Stimulated activated CD4-positive, alpha-beta T cell treated with anti-CD3 and anti-CD28 coated beads, Interleukin-12 subunit alpha, Interleukin-12 subunit beta, amount 100 ng/mL, for 4 hours (primary cell): ENCODE measurements at places on chromosomes 12 and 14.
A peak's percentile ranks its signal among the peaks of the same experiment; 100 is the strongest.

DNA sequence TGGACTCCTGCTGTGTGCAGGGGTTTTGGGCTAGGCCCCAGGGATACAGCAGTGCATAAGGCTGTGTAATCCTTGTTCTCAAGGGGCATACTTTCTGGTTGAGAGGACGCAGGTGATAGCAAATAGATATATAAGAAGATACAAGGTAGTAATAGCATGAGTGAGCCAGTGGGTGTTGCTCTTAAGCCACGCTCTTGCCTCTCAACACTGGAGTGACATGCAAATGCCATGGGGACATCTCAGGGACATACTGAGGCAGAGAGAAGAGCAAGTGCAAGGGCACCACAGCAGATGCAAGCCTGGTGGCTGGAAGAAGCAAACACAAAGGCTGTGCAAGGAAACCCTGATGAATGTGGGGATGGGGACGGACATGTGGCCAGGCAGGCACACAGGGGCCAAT lies 223.3 kb downstream of the CHST11 start:
- DNase-seq = no peak

GRCh38 chr14:56808383-56809269 lies 1.7 kb downstream of the OTX2 start:
- no peak for DNase-seq

- DNase-seq = no peak
Observed at GRCh38 chr14:81523616-81524015, 10.0 kb downstream of the SEL1L start.

DNA sequence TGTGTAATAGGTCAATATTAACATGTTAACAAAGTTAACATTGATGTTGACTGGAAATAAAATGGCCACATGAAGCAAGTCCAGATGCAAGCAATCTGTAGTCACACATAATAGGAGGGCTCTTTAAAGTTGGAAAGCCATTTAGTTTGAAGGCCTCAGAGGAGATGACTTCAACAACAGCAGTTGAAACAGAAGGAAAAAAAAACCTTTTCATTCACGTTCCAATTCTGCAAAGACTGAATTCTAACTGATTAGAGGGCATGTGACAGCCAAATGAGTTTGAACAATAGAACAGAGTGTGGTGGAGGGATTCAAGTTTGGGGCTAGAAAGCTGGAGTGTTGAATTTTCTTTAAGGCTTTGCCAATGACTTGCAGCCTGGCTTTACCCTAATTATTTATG lies 41.5 kb upstream of the DAAM1 start:
- no peak for DNase-seq

- no peak for DNase-seq
Observed at GRCh38 chr12:104637604-104638003, 180.9 kb downstream of the CHST11 start.

DNA sequence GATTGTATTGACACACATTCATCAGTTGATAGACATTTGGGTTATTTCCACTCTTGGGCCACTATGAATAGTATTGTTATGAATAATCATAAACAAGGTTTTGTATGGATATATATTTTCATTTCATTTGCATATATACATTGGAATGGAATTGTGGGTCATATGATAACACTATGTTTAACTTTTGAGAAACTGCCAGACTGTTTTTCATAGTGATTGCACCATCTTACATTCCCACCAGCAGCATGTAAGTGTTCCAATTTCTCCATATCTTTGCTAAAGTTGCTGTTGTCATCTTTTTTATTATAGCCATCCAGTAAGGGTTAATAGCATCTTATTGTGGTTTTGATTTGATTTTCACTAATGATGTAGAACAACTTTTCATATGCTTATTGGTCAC lies 198.5 kb upstream of the PPFIA2 start:
- no peak for DNase-seq

- no peak for DNase-seq
Observed at GRCh38 chr12:11798006-11798708, 148.7 kb downstream of the ETV6 start.

GRCh38 chr14:34204774-34205173 lies 253.9 kb upstream of the EGLN3 start:
- DNase-seq = no peak

DNA sequence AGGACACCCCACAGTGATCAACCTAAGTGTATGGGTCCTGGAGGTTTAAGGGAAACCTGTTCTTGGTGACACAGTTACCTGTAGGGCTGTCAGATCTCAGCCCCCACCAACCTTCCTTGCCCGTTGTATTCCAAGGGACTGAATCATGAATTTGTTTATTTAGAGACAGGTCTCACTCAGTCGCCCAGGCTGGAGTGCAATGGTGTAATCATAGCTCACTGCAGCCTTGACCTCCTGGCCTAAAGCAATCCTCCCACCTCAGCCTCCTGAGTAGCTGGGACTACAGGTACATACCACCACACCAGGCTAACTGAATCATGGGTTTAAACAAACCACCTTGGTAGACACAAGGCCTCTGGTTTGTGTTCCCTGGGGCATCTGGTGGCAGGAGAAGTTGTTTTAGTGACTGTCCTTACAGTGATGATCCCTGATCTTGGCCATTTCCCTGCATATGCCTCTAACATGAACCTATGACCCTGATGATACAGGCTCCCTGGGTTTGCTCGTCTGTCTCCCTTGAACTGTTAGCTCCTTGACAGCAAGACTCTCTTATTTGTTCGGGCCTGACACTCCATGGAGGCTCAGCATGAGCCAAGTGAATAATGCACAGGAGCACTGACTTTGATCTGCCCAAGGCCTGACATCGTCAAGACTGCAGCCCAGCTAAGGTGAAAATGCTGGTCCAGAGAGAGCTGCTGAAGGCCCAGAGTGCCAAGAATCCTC lies 47.9 kb downstream of the PITPNM2 start:
- DNase-seq = no peak

- no peak for DNase-seq
Observed at GRCh38 chr12:12976366-12976765, 23.7 kb downstream of the HEBP1 start.

GRCh38 chr12:9951026-9951675 lies 19.0 kb upstream of the CLEC2A start:
- peak; percentile 2 for DNase-seq

GRCh38 chr14:101176535-101177205 lies 273.1 kb upstream of the RTL1 start:
- no peak for DNase-seq

DNA sequence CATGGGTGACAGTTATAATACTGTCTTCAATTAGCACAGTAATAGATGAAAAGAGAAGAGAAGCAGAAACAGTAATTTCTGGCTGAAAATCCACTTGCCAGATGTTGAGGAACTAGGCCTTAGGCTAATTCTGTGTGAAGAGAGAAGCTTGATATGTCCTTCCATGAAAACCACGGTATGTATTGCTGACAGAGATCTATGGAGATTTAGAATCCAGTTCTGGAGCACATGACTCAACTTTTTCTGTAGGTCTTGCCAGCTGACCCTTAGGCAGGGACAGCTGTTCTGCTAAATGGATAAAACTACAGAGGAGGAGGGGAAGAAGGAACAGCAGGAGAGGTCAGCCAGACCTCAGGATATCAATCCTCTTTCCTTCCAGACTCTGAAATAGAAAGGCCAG lies 211.5 kb downstream of the PRKD1 start:
- DNase-seq = no peak

GRCh38 chr12:6416596-6416995 lies 28.2 kb upstream of the CD27 start:
- no peak for DNase-seq

DNA sequence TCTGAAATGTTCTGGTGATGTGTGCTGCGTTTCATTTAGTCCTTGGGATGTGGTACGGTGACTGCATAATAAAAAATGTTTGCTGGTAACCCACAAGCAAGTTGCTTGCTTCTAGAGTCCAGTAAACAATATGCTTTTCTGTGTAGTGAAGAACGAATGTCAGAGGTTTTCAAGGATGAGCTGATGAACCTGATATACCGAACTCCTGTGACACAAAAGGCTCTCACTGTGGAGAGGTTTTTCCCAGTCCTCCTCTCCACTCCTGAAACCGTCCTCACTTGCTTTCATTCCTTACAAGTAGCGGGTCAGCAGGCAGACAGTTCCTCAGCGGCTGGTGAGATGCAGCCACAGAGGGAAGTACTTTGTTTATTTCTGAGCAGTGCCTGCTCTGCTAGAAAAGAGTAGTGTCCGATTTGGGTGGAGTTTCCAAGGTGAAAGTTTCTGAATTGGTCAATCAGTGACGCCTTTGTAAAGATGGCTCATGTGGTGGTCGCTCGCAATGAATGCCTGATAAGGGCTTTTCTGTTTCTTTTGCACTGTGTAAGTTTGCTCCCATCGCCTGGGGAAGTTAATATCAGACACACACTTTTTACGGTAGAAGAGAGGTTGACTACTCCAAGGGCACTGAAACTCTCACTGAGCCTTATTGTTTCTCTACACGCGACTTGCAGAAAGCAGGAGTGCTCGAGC lies 3.0 kb downstream of the ETV6 start:
- DNase-seq = no peak

DNA sequence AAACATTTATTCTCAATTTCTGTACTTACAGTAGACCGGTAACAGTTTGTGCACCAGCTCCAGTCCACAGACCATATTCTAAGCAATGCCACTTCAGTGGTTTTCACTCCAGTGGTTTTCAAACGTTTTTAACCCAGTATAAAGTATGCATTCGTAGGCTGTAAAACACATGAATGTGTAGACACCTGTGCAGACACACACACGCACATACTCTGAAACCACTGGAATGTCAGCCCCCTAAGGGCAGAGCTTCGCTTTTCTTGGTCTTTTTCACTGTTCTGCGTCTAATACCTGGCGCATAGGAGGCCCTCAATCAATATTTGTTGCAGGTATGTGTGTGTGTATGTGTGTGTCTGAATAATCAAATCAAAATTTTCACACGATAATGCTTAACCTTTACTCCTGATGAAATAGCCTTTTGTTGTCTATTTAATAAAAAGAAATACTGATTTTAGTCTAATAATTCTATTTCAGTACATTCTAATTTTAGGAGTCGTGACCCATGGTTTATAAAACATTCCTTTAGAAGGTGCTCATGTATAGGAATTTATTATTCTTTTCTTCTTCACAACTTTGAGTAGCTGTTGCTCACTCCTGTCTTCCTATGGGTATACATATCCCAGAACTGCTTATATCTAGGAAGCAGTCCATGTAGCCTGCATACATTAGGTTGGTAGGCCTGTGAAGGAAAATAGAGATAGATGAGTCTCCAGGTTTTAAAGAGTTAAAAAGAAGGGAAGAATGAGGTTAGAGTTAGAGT lies 73.6 kb upstream of the REP15 start:
- no peak for DNase-seq

- DNase-seq = no peak
Observed at GRCh38 chr12:46259071-46259470, 9.8 kb downstream of the SLC38A1 start.

- DNase-seq = no peak
Observed at GRCh38 chr14:32593290-32593942, 264.3 kb downstream of the AKAP6 start.

- no peak for DNase-seq
Observed at GRCh38 chr12:124020514-124020949, 47.5 kb downstream of the ZNF664 start.

DNA sequence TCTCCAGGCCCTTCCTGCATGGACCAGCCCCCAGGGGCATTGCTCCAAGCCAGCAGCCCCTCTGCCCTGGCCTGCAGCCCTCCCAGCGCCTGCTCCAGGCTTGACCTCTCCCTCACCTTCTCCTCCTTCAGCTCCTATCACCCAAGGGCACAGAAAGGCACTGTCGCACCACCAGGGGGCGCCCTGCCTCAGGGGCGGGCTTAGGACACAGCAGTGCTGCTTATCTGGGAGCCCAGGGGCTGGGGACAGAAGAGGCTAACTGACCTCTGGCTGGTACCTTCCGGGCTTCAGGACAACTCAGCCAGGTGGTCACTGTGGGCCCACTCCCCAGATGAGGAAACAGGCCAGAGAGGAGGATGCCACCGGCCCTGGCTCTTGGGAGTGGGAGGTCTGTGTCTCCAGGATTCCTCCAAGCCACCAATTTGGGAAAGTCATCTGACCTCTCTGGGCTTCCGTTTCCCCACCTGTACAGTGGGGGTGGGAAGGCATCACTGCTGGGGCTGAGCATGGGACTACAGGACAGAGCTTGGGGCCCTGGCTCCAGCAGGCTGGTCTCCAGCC lies 25.3 kb upstream of the GPR132 start:
- DNase-seq = peak; percentile 88

DNA sequence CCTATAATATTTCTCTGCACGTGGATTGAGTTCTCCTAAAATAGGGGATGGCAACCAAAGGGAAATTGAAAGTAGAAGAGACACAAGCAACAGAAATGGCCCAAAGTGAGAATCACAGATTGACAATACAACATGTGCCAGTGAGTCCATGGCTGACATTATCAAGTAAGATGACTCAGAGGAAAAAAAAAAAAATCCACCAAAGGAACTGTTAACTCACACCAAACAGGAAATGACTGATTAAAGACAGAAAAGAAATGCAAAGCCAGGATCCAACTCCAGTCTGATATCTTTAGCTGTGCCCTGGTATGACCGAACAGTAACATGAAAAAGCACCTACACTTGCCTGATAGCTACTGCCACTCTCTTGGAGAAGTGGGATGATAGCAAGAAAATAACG lies 485.0 kb downstream of the PRKD1 start:
- no peak for DNase-seq

- no peak for DNase-seq
Observed at GRCh38 chr14:72636094-72636493, 257.8 kb downstream of the DPF3 start.

- no peak for DNase-seq
Observed at GRCh38 chr12:71795901-71796300, 41.2 kb downstream of the RAB21 start.

- DNase-seq = peak; percentile 25
Observed at GRCh38 chr12:109927622-109928021, 27.5 kb downstream of the TCHP start.

DNA sequence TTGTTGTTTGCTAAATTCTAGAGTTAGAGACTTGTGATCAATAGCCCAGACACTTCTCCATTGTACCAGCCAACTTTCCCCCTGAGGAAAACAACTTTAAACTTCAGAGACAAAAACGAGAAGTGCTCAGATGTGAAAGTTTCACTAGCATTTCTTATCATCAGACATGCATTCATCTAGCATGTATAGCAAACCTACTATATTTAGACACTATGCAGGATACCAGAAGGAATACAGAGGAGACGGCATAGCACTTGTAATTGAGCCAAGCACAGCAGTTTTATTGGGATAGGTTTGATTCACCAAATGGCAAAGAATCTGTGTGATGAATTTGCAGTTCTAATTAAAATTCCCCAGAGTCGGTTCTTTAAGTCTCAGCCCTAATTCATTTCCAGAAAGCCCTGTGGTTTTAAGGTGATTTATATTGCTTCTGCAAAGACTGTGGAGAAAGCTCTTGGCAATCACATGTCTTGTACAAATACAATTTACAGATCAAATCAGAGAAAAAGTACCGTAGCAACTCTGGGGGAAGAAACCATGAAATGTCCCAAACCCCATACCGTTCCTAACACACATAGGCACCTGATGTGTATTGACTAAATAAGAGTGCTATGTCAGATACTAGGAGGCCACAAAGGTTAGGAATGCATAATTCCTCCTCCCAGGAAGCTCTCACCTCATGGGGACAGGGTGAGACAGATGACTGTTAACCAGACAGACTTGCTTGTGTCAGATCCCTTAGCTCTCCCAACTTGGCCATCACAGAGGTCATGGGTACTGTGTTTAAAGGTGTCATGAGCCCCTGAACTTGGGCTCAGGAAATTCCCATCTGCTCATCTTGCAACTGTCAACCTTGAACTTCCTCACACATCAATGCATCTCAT lies 69.6 kb upstream of the KRAS start:
- no peak for DNase-seq
